ENCODE measurements at places on chromosomes 3 and 15.

DNA sequence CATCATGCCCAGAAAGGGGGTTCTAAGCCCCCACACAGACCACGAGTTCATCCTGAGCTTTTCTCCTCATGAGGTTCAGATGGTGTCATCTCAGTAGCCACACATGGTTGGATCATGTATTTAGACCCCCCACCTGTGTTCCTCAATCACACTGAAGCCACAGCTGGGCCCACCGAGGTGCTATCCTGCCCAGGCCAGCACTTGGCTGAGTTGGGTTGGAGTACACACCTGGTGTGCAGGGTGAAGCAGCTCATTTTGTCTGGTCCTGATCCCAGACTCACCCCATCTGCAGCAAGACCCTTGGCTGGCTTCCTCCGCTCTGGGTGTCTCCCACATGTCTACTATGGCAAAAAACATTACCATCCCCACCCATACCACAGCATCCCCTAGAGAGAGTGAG, 41.9 kb downstream of the ACAA1 start:
- DNase-seq = no peak

- DNase-seq = peak; percentile 16
Observed at GRCh38 chr3:44235604-44236484, 5.8 kb upstream of the TOPAZ1 start.

DNA sequence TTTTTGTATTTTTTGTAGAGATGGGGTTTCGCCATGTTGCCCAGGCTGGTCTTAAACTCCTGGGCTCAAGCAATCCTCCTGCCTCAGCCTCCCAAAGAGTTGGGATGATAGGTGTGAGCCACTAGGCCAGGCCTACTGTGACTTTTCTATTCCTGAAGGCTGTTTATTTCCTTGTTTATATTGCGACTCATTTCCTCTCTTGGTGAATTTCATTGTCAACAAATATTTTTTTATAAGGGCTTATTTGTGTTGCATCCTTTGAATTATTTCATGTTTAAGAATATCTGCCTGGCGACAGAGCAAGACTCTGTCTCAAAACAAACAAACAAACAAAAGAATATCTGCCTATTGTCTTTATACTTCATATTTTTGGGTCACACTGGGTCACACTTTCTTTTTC, 29.4 kb upstream of the MCCC1 start:
- DNase-seq = no peak

- no peak for DNase-seq
Observed at GRCh38 chr15:67195305-67195704, 59.2 kb downstream of the AAGAB start.

DNA sequence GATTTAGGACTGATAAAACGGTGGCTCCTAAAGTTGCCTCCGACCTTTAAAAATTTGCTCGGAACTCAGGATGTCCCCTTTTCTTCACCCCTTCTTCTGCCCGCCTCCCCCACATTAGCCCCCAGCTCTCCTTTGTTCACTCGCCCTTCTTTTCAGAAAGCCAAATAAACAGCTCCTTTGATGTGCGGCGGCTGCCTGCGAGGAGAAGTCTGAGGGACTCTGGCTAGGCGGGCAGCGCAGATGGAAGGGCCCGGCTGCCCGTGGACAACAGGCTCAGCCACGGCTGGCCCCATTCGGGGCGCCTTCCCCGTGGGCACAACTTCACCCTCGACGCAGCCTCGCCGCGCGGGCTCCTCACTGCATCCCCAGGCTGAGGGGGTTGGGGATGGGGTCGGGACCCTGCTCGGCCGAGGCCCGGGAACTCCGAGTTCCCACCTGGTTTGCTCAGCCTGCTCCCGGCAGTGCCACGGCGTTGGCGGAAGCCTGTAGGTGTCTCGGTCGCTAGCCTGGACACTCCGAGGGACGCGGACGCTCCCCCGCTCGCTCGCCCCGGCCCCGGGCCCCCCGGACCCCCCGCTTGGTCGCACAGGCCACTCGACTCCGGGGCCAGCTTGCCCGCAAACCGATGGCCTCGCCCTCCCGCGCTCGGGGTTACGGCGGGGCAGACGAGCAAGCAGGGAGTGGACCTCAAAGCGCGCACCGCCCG, 897 bp upstream of the TLE3 start:
- DNase-seq = no peak

GRCh38 chr15:29554531-29554930, 267.7 kb downstream of the TJP1 start:
- DNase-seq = no peak

- DNase-seq = no peak
Observed at GRCh38 chr3:5784690-5785089, 597.2 kb downstream of the EDEM1 start.

DNA sequence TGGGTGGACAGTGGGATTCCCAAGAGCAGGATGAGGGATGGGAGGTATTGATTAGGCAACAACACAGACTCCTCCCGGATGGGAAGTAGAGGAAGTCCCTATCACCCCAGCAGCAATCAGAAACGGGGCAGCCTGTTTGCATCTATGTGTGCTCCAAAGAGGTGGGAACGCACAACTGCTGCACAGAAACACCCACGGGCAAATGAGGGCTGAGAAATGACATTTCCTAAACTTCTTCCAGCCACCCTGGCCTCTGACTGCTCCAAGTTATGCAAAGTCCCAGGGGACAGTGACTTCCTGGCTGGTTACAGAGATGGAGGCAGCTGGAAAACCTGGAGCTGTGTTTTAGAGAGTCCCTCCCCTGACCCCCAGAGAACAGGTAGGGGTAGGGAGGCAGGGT, 42.6 kb downstream of the HCN4 start:
- DNase-seq = no peak

DNA sequence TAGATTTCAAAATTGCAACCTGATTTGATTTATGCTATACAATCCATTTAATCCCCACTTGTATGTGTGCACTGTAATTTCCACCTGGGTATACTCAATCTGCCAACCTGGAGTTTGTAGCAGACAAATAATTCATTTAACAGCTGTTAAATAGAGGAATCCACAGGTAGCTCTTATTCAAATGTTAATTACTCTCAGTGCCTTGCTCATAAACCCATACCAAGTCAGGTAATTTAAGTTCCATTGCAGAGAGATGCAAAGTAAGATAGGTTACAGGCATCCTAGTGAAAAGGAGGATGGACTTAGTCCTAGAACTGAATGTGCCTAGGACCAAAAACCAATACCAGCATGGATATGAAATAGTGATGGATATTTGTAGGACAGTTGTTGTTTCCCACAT, 674.2 kb downstream of the TBL1XR1 start:
- no peak for DNase-seq

DNA sequence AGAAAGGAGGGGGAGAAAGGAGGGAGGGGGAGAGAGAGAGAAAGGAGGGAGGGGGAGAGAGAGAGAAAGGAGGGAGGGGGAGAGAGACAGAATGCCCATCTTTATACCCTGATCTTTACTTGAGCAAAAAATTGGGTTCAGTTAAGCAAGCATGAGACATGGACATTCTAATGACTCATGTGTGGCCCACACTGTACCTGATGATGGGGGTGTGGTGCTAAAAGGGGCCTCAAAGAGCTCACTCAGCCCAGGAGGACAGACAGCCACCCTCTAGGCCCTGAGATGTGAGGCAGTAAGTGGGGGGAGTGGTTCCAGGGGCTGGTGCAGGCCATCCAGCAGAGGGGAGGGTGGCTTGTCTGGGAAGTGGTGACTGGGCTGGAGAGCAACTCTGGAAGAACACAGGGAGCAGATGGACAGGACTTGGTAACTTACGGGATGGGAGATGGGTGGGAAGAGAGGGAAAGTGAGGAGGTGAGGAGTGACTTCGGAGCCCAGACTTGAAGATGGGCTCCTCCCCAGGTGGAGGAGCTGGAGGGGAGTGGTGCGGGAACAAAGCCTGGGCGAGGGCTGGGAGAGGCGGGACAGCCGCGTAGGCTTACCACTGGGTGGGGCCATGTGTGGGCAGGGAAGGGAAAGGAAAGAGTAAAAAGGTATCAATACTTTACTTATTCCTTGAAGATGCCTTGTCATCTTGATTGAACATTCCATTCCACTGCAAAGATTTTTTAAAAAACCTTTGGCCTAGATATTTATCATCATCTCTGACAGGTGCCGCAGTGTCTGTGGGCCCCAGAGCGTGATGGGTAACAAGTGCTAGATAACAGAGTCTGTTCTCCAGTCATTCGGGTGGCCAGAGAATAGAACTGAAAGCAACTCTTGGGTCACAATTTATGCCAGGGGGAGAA, 32.3 kb downstream of the TSPAN3 start:
- no peak for DNase-seq

DNA sequence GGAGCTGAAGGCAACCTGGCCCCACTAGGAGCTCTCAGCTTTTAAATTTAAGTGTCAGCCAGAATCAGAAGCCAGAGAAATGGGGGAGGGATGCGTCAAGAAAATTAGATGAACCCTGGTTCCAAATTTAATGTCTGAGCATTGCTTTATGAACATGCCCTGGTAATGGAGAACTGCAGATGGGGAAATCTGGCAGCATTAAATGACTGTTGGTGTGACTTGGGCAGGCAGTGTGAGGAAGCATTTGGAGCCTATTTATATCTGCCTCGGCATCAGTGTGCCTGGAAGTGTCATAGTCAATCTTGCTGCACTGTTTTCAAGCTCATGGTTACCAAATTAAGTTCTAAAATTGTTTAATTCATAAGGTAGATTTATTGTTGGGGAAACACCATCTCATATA, 29.0 kb downstream of the NME9 start:
- DNase-seq = no peak

DNA sequence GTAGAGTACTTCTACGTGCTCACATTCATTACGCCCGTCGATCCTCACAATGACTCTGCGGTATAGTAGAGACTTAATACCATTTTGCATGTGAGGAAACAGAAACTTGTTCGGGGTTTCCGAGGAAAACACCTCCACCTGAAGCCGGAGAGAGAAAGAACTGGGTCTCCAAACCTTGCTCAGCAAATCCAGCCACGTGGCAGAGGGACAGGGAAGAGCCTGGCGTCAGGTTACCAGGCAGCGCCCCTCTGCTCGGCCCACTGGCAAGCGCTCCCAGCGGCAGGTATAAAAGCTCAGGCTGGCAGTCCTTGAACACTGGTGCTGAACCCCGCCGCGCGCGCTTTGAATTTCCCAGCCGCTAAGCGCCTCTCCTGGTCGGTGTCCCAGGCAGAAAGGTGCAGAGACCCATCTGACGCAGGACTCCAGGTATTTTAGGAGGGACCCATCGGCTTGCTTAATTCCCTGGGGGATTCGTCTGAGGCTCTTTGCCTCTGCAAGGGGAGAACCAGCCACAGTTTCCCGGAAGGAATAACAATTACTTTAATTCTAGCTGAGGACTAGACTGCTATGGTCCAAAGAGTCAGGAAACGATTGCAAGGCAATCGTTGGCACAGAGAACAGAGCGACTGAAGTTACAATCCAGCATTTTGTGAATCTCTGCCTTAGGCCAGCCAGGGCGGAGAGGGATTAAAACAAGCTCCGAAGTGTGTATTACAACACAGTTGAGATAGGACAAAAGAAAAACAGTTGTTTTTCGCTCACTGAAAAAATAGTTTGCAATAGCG, at the start of gene C2CD4A:
C2CD4A (plus strand) TSS at position 315 of the 785 bp plus-strand sequence. CDS start 637 bp downstream, outside the sequence.
- peak; percentile 51 for DNase-seq

Data from effector memory CD4-positive, alpha-beta T cell (primary cell).